ENCODE measurements at places on chromosomes 5 and 9.

GRCh38 chr5:167555565-167556166, 735.8 kb upstream of the WWC1 start:
- DNase-seq, result no peak

- peak; percentile 59 for DNase-seq
These were observed 100.5 kb downstream of the PSAT1 start for GRCh38 chr9:78397454-78397853.

- DNase-seq, result peak; percentile 88
These were observed at the start of gene GAPVD1 for GRCh38 chr9:125261501-125262293. GAPVD1 (plus strand) TSS chr9:125261826; CDS start chr9:125298922, 37,096 bp downstream.

GRCh38 chr9:123426406-123426805, 70.4 kb downstream of the CRB2 start:
- DNase-seq, result no peak

DNA sequence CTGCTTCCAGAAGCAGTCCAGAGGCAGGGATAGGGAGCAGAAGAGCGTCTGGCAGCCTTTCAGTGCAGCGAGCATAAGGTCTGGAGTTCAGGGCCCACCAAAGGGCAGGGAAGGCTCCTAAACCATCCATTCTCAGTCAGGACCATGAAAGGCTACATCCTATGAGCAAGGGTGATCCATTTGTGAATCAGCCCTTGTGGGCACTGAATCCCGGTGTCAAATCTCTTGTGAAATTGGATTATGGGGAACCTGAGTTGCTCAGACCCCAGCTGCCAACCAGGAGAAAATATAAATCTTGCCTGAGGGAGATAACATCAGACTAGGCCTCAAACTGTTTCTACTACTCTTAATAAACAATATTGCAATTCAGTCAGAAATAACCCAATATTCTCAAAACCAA, 204.4 kb downstream of the SYK start:
- no peak for DNase-seq

GRCh38 chr5:56291661-56292374, 58.7 kb upstream of the ANKRD55 start:
- DNase-seq, result no peak

DNA sequence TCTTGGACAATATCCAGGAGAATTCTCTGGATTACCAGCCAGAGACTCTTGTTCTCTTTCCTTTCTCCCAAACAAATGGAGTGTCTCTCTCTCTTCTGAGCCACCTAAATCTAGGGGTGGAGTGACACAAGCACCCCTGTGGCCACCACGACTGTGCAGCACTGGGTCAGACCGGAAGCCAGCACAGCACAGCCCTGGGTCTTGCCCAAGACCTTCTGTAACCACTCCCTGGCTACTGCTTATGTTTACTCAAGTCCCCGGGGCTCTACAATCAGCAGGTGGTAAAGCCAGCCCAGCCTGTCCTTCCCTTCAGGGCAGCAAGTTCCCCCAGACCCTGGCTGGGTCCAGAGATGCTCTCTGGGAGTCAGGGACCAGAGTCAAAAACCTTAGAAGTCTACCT, 110.0 kb upstream of the TUT7 start:
- DNase-seq, result no peak

DNA sequence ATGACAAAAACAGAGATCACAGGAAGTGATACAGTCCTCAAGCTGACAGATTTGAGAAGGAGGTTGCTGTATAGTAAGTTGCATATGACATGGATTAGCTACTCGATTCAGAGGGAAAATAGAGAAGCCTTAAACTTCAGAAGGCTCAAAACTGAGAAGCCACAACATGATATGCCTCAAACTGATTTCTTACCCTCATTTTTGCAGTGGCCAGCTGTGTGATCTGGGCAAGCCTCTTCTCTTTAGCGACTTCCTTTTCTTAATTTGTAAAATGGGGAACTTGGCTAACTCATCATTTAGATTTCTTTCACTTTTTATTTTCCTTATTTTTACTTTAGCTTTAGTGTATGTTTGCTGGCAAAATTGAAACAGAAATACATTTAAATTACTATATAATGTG, 421.1 kb downstream of the KIF4B start:
- DNase-seq, result no peak

- DNase-seq, result no peak
These were observed 126.5 kb upstream of the BNC2 start for GRCh38 chr9:16996901-16997491.

DNA sequence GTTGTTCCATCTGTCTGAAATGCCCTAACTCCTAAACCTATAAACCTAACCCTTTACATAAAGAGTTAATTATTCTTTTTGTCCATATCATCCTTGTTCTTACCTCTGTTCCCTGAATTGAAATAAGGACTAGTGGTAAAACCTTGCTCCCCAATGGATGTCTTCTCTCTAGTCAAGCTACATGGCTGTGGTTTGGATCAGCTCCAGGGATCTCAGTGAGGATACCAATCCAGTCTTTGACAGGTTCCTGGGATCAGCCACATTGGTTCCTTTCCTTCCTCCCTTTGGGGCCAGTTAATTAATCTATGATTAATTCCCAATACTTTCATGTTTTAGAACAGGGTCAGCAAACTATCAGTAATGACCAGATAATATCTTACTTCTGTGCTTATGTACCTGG, 151.6 kb downstream of the SIL1 start:
- DNase-seq, result no peak

- DNase-seq, result no peak
These were observed 483.8 kb downstream of the DMAC1 start for GRCh38 chr9:7315746-7316145.

DNA sequence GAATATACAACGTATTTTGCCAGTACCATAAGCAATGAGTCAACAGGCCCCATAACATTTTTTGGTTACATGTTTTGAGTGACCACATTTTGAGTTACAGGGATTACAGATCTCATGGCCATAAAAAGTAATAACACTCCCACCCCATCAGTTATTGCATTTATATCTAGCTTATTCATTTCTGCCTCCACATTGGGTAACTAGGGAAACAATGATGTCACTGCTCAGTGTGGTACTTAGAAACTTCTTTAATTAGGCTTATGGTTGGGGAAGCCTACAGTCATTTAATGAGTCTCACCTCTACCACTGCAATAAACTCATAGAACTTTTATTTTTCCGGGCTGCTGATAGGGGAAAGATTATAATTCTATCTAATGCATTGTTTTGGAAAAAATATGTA, 39.9 kb upstream of the SMIM15 start:
- no peak for DNase-seq

DNA sequence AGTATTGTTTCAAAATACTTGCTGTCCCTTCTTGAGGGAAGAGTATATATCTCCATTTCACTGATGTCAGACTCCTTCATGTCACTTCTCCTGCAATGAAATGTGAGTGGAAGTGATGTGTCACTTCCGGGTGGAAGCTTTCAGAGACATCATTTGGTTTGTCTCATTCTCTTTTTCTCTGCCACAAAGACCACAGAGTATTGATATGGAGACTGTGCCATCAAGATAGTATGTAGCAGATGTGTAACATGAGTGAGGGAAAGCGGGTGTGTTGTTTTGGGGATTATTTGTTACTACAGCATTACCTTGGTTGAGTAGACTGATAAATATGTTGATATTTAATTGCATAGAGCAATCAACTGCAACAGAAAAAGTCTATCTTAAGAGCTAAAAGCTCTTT, 169.8 kb downstream of the FBXL7 start:
- DNase-seq, result no peak

DNA sequence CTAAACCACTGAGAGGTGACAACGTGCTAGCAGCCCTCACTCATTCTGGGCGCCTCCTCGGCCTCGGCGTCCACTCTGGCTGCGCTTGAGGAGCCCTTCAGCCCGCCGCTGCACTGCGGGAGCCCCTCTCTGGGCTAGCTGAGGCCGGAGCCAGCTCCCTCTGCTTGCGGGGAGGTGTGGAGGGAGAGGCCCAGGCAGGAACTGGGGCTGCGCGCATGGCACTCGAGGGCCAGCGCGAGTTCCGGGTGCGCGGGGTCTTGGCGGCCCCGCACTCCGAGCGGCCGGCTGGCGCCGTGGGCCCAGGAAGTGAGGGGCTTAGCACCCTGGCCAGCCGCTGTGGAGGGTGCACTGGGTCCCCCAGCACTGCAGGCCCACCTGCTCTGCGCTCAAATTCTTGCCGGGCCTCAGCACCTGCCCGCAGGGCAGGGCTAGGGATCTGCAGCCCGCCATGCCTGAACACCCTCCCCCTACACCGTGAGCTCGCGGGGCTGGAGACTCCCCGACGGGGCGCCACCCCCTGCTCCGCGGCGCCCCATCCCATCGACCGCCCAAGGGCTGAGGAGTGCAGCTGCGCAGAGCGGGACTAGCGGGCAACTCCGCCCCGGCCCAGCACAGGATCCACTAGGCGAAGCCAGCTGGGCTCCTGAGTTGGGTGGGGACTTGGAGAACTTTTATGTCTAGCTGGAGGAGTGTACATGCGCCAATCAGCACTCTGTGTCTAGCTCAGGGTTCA, 11.8 kb upstream of the UBE2D2 start:
- no peak for DNase-seq

DNA sequence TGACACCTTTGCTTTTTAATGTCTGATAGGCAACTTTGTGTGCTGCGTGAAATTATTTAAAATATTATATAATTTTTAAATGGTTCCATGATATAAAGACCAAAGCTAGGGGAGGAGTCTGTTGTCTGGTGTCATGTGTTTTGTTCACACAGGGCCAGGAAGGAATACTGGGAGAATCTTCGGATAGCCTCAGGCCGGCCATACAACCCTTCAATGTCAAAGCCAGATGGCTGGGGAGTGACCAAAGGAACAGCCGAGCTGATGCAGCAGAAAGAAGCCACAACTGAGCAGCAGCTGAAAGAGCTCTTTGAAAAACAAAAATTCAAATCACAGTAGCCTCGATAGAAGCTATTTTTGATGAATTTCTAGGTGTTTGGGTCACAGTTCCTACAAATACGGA, 19.2 kb downstream of the BHMT start:
- no peak for DNase-seq

DNA sequence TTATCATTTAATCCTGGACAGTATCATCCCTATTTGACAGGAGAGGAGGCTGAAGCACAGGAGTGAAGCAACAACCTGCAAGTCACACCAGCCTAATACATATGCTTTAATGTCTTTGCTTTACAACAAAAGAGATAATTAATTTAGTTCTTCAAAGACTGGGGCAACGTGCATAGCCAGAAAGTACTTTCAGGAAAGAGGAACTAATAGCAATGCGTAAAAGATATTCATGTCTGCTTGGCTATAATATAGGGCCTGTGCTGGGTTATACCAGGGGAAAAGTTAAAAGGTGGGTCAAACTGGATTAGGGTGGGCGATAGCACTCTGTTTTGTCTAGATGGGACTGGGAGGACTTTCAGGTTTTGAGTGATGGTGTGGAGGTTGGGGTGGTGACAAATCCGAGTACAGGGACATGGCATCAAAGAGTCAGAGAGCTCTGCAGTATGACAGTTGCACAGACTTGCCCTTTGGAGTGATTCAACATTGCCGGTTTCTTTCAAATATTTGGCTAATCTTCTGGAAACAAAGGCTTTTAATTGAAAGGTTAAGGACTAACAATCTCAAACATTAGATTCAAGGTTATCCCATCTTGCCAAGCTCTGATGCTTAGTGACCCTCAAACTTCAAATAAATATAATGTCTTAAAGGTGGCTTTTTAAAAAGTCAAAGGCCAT, 11.9 kb downstream of the DAB2 start:
- DNase-seq, result no peak

- DNase-seq, result no peak
These were observed 88.2 kb upstream of the FAM174A start for GRCh38 chr5:100446879-100447430.

DNA sequence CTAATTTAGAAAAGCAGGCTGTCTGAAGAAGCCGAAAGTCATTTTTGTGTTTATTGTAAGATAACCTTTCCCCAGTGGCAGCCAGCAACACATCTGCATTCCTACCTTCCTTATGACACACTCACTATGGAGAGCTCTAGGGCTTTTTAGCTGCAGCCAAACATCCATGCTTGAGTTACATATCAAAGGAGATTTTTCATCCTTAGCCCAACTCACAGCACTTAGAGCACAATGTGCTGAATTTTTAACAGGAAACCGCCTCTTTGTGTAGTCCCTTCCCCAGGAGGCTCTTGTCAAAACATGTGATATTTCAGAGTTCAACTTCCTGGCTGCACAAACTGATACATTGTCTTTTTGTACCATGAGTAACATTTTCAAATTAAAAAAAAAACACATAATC, 379.2 kb downstream of the CTNND2 start:
- DNase-seq, result no peak

GRCh38 chr5:17732351-17732923, 98.2 kb downstream of the TAF11L14 start:
- no peak for DNase-seq

DNA sequence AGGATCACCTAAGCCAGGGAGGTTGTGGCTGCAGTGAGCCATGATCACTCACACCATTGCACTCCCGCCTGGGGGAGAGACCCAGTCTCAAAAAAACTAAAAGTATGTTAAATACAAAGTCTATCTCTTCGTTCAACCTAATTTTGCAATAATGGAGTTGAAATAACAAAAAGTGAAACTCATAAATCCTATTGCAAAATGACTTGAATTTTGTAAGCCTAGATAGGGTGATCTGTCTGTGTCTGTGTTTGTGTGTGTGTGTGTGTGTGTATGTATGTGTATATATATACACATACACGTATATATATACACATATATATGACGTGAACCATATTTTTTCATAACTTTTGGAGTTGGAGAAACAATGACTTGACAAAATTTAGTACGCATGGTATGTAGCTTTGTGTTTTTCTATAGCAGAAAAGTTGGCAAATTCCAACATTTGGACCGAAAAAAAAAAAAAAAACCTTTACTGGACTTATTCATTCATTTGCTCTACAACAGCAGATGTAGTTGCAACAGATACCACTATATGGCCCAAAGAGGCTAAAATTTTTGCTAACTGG, 76.9 kb upstream of the CDH6 start:
- DNase-seq, result no peak

DNA sequence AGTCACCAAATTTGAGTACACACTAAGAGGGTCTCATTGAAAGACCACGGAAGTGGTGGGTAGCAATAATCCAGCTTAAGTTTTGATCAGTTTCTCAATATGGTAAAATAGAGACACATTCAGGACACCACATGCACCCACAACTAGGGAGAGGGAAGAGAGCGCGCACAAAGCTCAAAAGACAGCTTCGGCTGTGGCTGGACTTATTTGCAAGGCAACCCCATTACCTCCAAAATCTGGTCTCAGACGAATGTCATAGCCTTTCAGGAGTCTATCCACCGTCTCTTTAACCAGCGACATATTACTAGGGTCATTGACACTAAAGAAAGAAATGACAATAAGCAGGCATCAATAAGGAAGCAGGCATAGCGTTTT, 443 bp downstream of the GABRB2 start:
- DNase-seq, result no peak

GRCh38 chr5:73180566-73180965, 7.6 kb downstream of the TMEM174 start:
- DNase-seq, result no peak

GRCh38 chr9:105636331-105636730, 25.9 kb upstream of the TAL2 start:
- no peak for DNase-seq

GRCh38 chr9:94039786-94040185, 44.5 kb upstream of the PTPDC1 start:
- no peak for DNase-seq

- no peak for DNase-seq
These were observed 60.2 kb downstream of the PARP8 start for GRCh38 chr5:50726475-50727148.
